ENCODE measurements at places on chromosomes 5 and 9.

GRCh38 chr9:32574858-32575257, 1.9 kb upstream of the NDUFB6 start:
- peak; percentile 41 for DNase-seq

- no peak for DNase-seq
These were observed 38.7 kb downstream of the PLEKHG4B start for GRCh38 chr5:130601-131131.

DNA sequence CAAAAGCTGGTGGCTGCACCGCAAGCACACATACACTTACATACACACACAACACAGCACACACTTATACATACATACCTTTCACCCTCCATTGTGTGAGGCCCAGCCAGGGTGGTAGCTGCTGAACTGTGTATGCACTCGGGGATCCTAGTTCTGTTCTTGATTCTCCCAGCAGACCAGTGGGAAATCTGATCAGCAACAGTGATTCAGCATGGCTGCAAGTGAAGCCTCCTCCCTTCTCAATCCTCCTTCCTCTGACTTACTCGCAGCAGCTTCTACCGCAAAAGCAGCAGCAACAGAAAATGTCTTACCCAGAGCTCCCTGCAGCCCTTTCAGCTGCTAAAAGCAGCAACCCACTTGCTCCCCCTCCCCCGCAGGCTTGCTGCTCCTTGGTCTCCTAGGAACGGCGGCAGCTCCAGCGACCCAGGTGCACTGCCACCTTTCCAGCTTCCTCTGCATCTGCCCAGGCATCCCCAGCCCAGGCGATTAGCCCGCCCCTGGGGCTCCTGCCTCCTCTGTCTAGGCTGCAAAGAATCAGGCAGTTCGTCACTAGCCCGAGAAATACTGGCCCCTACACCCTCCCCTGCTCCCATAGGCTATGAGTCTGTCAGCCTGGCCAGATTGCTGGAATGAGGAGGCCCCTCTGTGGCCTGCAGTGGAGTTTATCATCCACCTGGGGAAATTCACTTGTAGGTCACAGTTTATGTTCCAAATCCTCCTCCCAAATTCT, at the start of gene KLHL3:
KLHL3 (minus strand) TSS at position 535 of the 730 bp plus-strand sequence; CDS start at position 92, 443 bp downstream.
- DNase-seq: no peak

DNA sequence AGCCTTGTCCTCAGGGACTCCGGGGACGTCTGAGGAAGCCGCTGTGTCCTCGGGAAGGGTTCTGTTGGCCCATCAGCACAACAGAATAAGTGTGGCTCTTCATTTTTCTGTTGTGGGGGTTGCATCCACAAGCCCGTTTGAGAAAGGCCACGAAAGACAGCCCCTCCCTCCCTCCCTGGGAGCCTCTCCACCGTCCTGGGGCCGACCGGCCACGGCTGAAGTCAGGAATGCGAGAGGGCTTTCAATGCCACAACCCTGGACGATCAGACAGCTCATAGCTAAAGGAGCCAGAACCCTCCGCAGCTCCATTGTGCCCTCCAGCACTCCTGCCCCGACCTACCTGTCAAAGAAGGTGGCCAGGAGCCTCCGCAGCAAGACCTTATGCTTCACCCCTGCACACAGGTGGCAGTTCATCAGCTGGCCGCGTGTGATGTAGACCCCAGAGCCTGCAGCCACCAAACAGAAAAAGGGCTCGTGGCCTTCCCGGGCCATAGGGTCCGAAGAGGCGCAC, 52.4 kb upstream of the UBAC1 start:
- no peak for DNase-seq

DNA sequence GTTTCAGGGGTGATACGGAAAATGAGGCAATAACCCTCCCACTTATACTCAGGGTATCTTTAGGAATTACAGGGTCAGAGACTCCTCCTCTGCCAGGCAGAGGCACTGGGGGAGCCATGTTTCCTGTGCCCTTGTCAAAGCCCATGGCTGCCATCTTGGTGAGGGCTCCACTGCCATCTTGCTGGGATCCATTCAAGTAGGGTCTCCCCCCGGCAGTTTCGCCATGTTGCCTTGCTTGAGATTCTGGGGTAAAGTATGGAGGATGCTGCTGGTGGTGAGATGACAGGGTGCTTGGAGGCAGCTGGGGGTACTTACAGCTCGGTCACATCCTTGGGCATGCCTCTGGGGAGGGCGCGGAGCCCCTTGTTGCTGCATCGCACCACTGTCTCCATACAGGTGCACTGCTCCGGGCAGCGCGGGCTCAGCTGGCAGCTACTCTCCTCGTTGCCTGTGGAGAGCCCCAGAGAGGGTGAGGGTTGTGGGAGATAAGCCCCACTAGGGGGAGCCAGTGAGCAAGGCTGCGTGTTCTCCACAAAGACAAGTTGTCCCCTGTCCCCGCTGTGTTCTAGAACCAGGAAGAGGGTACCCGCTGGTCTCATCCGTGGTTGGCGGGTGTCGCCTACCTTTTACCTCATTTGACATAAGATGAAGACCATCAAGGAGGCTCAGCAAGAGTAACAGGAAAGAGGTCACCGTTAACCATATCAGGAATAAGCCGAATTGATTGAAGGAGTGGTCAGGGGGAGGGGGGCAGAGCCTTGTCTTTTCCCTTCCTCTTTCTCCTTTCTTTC, 169.0 kb upstream of the PANK3 start:
- DNase-seq: peak; percentile 79
